ENCODE measurements at places on chromosomes 1 and 21.
A peak's percentile ranks its signal among the peaks of the same experiment; 100 is the strongest.

GRCh38 chr1:8477166-8477982 lies 159.5 kb downstream of the SLC45A1 start:
- no peak for DNase-seq

- DNase-seq, result no peak
Measured at GRCh38 chr1:164576291-164577271, 17.6 kb downstream of the PBX1 start.

GRCh38 chr1:246117066-246117791 lies 389.9 kb downstream of the SMYD3 start:
- peak; percentile 9 for DNase-seq

- DNase-seq, result no peak
Measured at GRCh38 chr1:28456078-28456477, 49.8 kb upstream of the RCC1 start.

- DNase-seq, result no peak
Measured at GRCh38 chr1:99811075-99811474, 39.1 kb upstream of the AGL start.

GRCh38 chr1:17874710-17875109 lies 119.6 kb downstream of the ACTL8 start:
- DNase-seq, result no peak

DNA sequence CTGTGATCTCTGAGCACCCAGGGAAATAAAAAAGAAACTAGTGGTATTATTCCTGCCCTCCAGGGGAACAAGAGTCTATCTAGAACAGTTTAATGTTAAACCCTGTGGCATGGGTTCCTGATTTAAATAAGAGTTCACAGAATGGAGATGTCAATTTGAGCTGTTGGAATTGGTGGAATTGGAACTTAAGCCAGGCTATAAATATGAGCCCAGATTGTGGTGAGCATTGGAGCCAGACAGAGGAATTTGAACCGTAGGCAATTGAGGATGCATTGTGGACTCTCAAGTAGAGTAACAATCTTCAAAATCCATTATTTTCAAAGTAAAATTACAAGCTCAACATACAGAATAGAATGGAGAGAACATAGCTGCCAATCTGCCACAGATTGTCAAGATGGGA lies 98.2 kb downstream of the NEK7 start:
- no peak for DNase-seq

DNA sequence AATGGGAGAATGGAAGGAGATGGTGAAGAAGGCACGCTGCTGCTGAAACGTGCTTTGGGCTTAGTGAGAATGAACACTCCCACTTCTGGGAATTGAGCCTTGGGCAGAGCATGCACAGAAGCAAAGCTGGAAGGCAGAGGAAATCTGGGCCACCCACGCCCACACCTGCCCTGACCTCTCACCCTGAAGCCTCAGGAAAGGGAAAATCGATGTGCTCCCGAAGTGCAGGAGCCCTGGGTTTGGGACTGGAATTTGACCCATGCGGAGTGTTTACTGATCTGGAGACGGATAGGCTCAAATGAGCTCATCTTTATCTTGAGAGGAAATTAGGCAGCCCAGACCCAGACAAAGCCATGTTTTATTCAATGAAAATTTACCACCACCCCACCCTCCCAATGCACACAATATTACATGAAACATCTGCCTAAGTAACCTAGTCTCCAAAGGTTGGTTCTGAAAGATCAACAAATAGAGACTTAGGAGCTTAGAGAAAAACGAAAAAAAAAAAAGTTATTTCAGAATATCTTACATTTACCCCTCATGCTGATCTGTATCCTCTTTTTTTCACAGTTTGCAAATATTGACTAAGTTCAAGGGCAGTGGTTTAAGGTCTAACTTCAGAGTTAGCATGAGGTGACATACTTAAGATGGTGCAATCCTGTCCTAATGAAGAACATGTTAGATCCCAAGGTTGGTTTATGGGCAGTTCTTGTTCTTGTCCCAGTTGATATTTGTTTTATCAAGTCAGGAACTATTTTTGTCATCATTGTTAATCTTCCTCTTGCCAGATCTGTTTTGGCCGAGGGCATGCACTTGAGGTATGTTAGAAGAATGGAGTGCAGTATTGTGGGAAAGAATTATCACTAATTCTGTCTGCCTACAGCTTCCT lies 63.0 kb downstream of the PROX1 start:
- no peak for DNase-seq

- DNase-seq, result peak; percentile 35
Measured at GRCh38 chr1:218164111-218164929, 120.8 kb upstream of the RRP15 start.

DNA sequence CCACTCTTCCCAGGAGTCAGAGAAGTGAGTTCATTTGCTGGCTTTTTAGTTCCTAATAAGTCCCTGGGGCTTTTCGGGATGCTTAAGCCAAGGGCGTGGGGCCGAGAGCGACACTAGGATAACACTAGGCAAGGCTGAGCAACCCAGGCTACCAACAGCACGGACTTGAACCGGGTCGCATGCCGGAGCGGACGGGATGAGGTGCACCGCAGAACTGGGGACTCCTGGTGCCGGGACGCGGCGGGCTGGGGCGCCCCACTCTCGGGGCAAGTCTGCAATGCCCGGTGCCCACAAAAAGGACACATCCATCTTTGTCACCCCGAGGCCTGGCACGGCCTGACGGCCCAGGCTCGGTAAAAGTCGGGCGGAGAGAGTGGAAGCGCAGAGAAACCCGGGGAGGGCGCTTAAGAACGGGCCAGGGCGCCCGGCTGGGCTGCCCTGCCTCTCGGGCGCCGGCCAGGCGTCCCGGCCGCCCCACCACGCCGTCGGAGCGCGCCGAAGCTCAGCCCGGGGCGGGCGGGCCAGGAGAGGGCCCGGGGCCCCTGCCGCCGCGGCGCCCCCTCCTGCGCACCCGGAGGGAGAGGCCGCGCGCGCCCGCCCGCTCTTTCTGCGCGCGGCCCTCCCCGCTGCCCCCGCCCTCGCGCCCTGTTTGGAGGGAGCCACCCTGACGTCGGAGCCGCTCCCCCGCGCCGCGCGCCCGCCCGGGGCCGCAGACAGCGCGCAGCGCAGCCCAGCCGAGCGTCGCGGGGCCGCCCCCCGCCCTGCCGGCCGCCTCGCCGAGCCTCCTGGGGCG lies at the start of gene NBL1:
Gene NBL1 (plus strand): TSS at position 710 of the 793 bp plus-strand sequence. CDS start 10,720 bp downstream, outside the sequence.
- DNase-seq, result no peak

DNA sequence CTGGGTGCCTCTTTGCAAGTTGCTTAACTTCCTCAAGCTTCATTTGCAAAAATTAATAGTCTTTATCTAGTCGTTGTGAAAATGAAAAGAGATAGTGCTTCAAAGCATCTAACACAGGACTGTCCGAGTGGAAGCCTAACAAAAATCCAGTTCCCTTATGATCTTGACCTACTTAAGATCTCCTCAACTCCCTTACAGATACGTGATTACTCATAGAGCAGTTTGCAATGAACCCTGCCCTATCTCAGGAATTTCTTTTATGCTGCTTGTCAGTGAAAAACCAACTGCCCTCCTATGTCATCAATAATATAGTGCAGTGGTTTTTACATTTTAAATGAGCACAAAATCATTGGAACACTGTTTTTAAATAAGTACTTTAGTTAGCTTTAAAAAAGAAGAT lies 314.3 kb downstream of the BACH1 start:
- DNase-seq, result no peak

DNA sequence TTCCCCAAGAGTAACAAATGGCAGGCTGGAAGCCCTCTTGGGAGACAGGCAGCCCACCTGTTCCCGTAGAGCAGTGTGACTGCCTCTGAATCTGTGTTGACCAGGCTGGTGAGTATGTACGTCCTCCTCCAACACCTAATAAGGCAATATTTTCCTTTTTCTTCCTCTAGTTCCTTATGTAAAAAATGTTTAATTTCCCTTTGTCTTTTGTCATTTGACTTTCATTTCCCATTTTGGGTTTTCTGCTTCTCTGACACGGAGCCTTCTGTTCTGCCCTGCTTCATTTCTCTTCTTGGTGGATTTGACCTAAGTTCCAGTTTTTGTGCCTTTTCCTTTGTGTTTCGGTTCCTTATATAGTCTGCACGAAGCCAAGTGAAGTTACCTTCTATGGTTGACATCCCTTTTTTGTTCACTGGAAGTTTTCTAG lies 65.8 kb upstream of the ATF3 start:
- no peak for DNase-seq

GRCh38 chr1:182054698-182055326 lies 6.7 kb downstream of the ZNF648 start:
- no peak for DNase-seq

GRCh38 chr1:162161916-162162550 lies 92.5 kb downstream of the NOS1AP start:
- no peak for DNase-seq

- no peak for DNase-seq
Measured at GRCh38 chr1:172350856-172351255, 69.6 kb upstream of the C1orf105 start.

DNA sequence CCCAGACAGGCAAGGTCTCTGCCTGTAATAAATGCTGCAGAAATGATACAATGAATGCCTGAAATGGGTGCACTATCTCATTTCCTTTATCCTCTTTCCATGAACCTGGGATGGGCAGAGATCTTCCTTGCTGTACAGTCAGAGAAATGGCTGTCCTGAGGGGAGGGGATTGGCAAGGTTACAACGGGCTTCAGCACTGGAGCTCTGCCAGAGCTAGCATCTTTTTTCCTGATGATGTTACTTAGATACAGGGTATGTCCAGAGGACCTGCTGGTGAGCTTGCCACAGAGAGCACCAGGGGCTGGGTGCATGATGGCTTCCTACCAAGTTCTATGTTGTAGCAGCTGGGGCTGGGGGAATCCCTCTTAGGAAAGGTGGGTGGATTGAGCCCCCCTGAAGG lies 115.1 kb downstream of the PLXNA2 start:
- no peak for DNase-seq

GRCh38 chr1:188281921-188282320 lies 1453.2 kb downstream of the PLA2G4A start:
- DNase-seq, result no peak

DNA sequence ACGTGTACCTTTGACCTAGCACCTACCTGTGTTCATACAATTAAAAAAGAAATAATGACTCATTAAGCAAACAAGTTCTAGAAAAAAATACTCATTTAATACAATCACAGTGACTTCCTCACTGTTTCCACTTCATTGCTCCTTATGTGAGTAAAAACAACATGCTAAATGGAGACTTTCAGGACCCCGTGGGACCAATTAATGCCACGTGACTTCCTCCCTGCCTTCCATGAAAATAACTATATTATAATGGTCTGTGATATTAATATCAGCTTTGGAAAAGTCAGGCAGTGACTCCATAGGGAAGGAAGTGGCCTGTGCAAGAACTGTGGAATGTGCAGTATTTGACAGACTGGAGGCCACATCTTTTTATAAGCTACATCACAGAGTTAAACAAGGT lies 337.8 kb downstream of the HLX start:
- no peak for DNase-seq

DNA sequence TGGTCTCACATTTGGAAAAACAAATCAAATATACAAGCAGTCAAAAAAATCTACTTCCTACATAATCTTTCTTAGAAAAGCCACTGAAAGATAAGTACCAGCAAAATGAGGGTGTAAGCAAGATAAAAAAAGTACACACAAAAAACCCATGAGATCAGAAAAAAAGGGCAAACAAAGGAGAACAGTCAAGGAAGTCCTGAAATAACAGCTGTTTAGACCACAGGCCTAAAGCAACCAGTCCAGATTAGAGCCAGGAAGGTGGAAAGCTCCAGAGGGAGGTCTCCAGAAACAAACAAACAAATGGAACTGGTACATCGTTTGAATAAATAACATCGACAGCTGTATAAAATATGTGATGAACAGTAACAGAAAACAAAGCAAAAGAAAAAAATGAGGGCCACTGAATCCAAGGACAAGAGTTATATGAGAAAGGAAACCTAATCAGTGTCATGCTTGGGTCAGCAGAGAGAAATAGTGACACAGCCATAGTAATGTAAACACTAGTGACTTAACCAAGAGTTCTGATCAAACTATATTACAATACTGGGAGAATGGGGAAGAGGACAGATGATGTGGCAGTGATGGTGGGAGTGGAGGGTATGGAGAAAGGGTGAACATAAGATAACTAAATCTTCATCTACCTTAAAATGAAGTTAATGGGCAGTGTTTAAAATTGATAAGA lies 67.5 kb downstream of the NVL start:
- no peak for DNase-seq

- no peak for DNase-seq
Measured at GRCh38 chr1:111998332-111998731, 8.9 kb upstream of the KCND3 start.

GRCh38 chr1:43763497-43763973 lies 56.2 kb downstream of the ST3GAL3 start:
- DNase-seq, result peak; percentile 72

DNA sequence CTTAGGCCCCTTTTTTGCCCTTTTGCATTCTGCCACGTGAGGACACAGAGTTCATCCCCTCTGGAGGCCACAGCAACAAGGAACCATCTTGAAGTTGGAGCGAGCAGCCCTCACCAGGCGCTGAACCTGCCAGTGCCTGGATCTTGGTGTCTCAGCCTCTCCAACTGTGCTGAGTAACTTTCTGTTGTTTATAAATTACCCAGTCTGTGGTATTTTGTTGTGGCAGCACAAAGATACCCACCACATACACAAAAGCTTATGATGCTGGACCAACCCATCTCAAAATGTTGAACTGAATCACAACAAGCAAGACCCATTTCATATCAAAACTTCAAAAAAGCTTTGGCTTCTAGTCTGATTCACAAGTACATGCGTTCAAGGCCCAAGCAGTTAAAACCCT lies 649.9 kb downstream of the KIF26B start:
- DNase-seq, result no peak

DNA sequence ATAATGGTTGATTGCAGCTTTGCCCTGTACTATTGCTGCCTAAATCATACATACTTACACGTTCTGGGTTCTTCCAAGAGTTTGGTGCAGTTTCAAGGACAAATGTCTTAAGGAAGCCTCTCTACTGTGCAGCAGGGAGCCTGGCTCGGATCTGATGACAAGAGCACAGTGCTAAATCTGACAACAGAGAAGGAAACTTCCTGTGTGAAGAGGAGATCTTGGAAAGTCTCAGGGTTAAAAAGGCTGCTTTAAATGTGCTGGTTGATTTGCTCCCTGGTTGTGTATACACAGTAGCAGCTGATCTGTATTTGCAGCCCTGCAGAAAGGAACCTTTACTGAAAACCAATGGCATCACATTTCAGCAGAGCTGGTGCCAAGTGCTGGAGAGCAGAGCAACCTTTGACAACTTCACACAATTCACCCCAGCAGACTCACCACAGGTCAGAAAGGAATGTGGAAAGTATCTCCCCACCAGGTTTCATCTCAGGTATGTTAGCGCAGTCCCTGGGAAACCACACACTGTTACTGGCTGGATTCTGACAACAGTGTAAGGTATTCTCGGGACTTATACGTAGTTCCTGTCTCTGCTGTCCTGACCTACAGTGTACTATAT lies 355.0 kb upstream of the ESRRG start:
- DNase-seq, result no peak

- DNase-seq, result no peak
Measured at GRCh38 chr1:98406352-98407088, 255.0 kb upstream of the SNX7 start.
